ENCODE measurements at places on chromosomes 3 and 15. TPM values are rescaled to one million over a fixed set of nuclear protein-coding genes. Genes with fewer than 3 reads are reported as not detected.

DNA sequence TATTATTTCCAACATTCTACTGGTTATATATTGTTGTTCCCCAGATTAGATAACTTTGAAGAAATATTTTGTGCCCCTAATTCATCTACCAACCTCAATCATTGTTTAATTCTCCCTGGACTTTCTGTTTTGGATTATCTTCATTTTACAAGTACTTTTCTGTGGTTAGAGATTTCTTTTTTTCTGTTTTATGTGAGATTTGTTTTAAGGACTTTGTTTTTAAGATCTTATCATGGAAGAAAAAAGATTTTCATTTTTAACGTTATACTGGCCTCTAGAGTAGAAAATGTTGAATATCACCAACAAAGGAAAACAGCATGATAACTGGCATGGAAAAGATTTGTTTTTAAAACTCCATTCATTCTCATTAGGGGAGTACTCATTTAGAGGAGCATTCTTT is 210.9 kb upstream of the KCNMB2 start:
- no peak for DNase-seq
- no peaks in the 10 kb centered on the region for H3K36me3 ChIP-seq
- no peaks in the 10 kb centered on the region for H3K27me3 ChIP-seq
- no peak overlapping the region for H3K27ac ChIP-seq

DNA sequence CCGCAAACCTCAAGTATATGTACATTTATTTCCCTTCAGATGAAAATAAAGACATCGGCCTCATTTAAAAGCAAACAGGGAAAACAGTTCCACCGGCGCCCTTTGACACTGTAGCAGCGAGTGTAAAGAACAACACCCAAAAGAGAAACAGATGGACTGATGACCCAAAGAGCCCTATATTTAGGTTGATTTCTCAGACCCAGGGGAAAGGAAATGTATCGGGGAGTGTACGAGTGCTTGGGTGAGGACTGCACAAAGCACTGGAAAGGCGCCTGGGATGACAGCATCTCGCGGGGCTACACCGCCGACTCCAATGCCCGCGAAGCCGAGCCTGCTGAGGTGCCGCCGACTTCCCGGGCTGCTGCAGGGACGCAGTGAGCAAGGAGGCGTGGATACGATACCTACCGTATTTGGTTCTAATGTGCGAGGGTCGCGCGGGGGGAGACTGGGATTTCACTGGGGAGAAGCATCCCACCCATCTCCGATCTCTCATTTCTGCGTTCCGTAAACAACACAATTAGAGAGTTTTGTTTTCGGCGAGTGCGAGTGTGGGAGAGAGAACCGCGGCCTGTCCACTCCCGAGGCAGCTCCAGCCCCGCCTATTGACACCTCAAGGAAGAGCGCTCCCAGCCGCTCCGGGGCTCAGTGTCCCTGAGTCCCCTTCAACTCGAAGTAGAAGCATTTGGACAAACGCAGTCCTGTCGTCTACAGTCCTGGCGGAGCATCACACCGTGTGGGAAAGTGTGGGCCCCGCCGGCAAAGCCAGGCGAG is 2.0 kb downstream of the MECOM start:
- no peak for DNase-seq
- H3K27ac ChIP-seq: no peak overlapping the region
- H3K4me3 ChIP-seq: peak overlapping the region; percentile 42
- no peaks in the 10 kb centered on the region for H3K36me3 ChIP-seq
- H3K4me1 ChIP-seq: peaks cover 54% of the 10 kb centered on the region

APPL1 gene
- total RNA-seq: 26.8 TPM

DNA sequence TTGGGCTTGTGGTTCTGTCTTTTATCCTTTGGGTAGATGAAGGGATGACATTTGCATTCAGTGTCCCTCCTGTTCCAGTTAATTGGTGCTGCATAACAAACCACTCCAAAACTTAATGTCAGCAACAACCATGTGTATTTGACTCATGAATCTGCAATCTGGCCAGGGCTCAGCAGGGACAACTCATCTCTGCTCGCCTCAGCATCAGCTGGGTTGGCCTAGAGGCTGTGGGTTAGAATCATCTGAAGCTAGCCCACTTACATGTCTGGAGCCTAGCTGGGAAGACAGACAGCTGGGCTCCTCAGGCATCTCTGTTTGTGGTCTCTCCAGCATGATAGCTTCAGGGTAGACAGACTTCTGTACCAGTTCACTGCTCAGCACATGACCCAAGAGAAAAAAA is 92.0 kb downstream of the TMEM108 start:
- H3K36me3 ChIP-seq: no peaks in the 10 kb centered on the region
- no peak for DNase-seq
- H3K4me1 ChIP-seq: no peaks in the 10 kb centered on the region
- H3K27me3 ChIP-seq: no peaks in the 10 kb centered on the region
- H3K4me3 ChIP-seq: no peak overlapping the region
- H3K27ac ChIP-seq: no peak overlapping the region

DNA sequence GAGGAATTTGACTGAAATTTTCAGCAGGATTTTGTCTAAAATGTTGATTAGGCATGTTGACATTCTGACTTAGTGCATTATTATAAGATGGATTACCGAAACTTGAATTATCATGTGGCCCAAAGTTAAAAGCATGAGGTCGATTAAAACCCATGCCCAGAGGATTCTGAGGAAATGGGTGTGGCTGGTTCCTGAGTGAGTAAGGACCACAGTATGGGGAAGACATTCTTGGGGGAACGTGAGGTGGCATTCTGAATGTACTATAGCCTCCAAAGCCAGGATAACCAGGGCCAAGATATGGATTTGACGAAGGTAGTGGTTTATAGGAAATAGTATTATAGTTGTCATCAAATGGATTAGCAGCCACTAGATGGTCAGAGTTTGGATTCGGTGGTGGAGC is 38.7 kb upstream of the DNAAF4 start:
- H3K36me3 ChIP-seq: no peaks in the 10 kb centered on the region
- H3K27me3 ChIP-seq: peaks cover 4% of the 10 kb centered on the region
- no peak for DNase-seq
- H3K4me1 ChIP-seq: no peaks in the 10 kb centered on the region

GPR15 gene
- total RNA-seq: 69.9 TPM

CDHR4 gene
- 0.35 TPM for total RNA-seq

SCAMP5 gene
- total RNA-seq: 0.51 TPM

MTHFS gene
- total RNA-seq: 27.3 TPM

GRCh38 chr3:10568549-10568948 is 63.2 kb upstream of the ATP2B2 start:
- H3K4me1 ChIP-seq: no peaks in the 10 kb centered on the region
- DNase-seq: no peak
- no peaks in the 10 kb centered on the region for H3K36me3 ChIP-seq
- no peak overlapping the region for H3K4me3 ChIP-seq
- no peak overlapping the region for H3K27ac ChIP-seq

CFAP44 gene
- total RNA-seq: 15.2 TPM

- no peak overlapping the region for H3K4me3 ChIP-seq
- no peak for DNase-seq
- H3K27me3 ChIP-seq: no peaks in the 10 kb centered on the region
- H3K4me1 ChIP-seq: no peaks in the 10 kb centered on the region
- no peaks in the 10 kb centered on the region for H3K36me3 ChIP-seq
Measured at GRCh38 chr3:62226601-62227339, 146.6 kb downstream of the FEZF2 start.

VWA5B2 gene
- 0.16 TPM for total RNA-seq

GRCh38 chr3:150135287-150135721 is 164.6 kb upstream of the PFN2 start:
- no peak for DNase-seq
- no peaks in the 10 kb centered on the region for H3K27me3 ChIP-seq
- no peaks in the 10 kb centered on the region for H3K36me3 ChIP-seq
- H3K27ac ChIP-seq: no peak overlapping the region

DNA sequence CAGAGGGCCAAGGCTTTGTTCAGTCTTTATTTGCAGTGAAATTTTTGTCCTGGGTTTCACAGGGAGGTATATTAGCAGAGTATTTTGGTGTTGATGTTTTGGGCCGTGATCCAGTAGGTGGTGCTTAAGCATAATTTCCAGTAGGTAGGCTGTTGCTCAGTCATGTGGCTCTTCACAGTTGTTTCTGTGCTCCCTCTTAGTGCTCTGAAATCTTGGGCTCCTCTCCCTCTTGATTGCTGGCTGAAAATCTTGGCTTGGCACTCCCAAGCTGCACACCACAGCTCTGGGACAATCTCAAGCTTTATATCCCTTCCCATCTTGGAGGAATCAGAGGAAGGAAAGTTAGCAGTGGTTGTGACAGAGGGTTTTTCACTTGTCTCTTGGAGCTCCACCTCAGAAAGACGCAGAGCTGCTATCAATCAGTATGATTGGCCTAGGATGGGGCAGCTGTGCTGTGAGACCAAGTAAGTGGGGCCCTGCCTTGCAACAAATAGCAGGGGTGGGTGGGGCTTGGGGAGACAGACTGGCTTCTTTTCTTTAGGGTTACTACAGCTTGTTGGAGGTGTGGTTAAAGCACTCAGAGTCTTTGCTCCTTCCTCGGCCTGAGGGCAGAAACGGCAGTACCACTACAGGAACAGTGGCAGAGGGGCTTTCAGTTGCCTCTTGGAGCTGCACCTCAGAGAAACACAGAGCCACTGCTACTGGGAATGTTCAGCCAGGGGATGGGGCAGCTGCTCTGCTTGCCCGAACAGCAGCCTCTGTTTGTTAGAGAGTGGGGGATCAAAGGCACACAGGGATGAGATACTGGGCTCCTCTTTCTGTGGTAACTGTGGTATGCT is 627.0 kb downstream of the SI start:
- no peak overlapping the region for H3K27ac ChIP-seq
- no peaks in the 10 kb centered on the region for H3K4me1 ChIP-seq
- no peak overlapping the region for H3K4me3 ChIP-seq
- no peaks in the 10 kb centered on the region for H3K36me3 ChIP-seq
- H3K27me3 ChIP-seq: no peaks in the 10 kb centered on the region

- H3K36me3 ChIP-seq: no peaks in the 10 kb centered on the region
- no peak overlapping the region for H3K4me3 ChIP-seq
- H3K4me1 ChIP-seq: no peaks in the 10 kb centered on the region
Measured at GRCh38 chr15:68313501-68314410, 36.2 kb downstream of the FEM1B start.

GRCh38 chr3:116299646-116300081 is 145.6 kb downstream of the LSAMP start:
- no peaks in the 10 kb centered on the region for H3K27me3 ChIP-seq
- H3K36me3 ChIP-seq: no peaks in the 10 kb centered on the region
- no peaks in the 10 kb centered on the region for H3K4me1 ChIP-seq
- no peak for DNase-seq
- no peak overlapping the region for H3K27ac ChIP-seq
- no peak overlapping the region for H3K4me3 ChIP-seq

GRCh38 chr3:45992821-45993221 is 2.8 kb downstream of the FYCO1 start:
- H3K4me1 ChIP-seq: peaks cover 78% of the 10 kb centered on the region
- H3K27me3 ChIP-seq: peaks cover 3% of the 10 kb centered on the region
- H3K36me3 ChIP-seq: peaks cover 14% of the 10 kb centered on the region
- no peak for DNase-seq
- peak overlapping the region; percentile 46 for H3K27ac ChIP-seq
- peak overlapping the region; percentile 1 for H3K4me3 ChIP-seq

ALDH1A2 gene
- 0.95 TPM for total RNA-seq

GRCh38 chr15:82871358-82871757 is 61.9 kb downstream of the WHAMM start:
- H3K36me3 ChIP-seq: no peaks in the 10 kb centered on the region
- H3K4me1 ChIP-seq: no peaks in the 10 kb centered on the region
- no peaks in the 10 kb centered on the region for H3K27me3 ChIP-seq
- DNase-seq: no peak
- no peak overlapping the region for H3K4me3 ChIP-seq

GNAI2 gene
- total RNA-seq: 287 TPM

THBS1 gene
- total RNA-seq: 1.3 TPM

GRCh38 chr3:57164657-57165573 is at the start of gene IL17RD:
Gene IL17RD (minus strand): TSS chr3:57165353. CDS start chr3:57165286, 67 bp downstream.
- H3K4me1 ChIP-seq: peaks cover 4% of the 10 kb centered on the region
- H3K36me3 ChIP-seq: no peaks in the 10 kb centered on the region
- H3K4me3 ChIP-seq: peak within 1 kb of the TSS; percentile 49
- no peak within 1 kb of the TSS for H3K27ac ChIP-seq

SMCO1 gene
- total RNA-seq: not detected

- no peaks in the 10 kb centered on the region for H3K4me1 ChIP-seq
- H3K4me3 ChIP-seq: no peak overlapping the region
- no peaks in the 10 kb centered on the region for H3K27me3 ChIP-seq
- no peaks in the 10 kb centered on the region for H3K36me3 ChIP-seq
- H3K27ac ChIP-seq: no peak overlapping the region
Measured at GRCh38 chr3:74122281-74122680, 492.2 kb downstream of the CNTN3 start.

DNA sequence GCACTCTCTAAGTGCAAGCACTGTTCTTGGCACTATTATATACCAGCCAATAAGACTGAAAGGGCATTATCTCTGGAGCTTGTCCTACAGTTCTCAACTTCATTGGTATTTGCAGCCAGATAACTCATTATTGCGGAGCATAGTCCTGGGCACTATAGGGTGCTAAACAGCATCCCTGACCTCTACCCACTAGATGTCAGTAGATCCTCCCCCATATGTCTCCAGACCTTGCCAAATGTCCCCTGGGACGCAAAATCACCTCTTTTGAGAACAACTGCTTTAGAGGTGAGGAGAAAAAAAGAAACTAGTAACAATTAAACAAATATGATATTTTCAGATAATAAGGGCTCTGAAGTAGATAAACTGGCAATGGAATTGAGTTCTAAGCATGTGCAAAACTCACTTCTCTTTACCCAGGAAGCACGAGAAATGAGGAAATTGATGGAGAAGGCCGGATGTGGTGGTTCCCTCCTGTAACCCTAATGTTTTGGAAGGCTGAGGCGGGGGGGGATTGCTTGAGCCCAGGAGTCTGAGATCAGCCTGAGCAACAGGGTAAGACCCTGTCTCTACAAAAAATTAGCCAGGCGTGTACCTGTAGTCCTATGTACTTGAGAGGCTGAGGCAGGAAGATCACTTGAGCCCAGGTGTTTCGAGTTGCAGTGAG is 61.4 kb downstream of the FRMD4B start:
- no peak overlapping the region for H3K4me3 ChIP-seq
- no peaks in the 10 kb centered on the region for H3K27me3 ChIP-seq
- no peaks in the 10 kb centered on the region for H3K4me1 ChIP-seq
- no peaks in the 10 kb centered on the region for H3K36me3 ChIP-seq

- H3K27ac ChIP-seq: no peak overlapping the region
- no peaks in the 10 kb centered on the region for H3K36me3 ChIP-seq
- no peaks in the 10 kb centered on the region for H3K27me3 ChIP-seq
- peaks cover 19% of the 10 kb centered on the region for H3K4me1 ChIP-seq
- no peak overlapping the region for H3K4me3 ChIP-seq
Measured at GRCh38 chr3:48505968-48506504, 2.1 kb upstream of the SHISA5 start.

CCDC50 gene
- 9.7 TPM for total RNA-seq

- no peaks in the 10 kb centered on the region for H3K36me3 ChIP-seq
- peaks cover 12% of the 10 kb centered on the region for H3K27me3 ChIP-seq
- no peak overlapping the region for H3K27ac ChIP-seq
- peaks cover 15% of the 10 kb centered on the region for H3K4me1 ChIP-seq
- DNase-seq: no peak
Measured at GRCh38 chr15:77546050-77546501, 86.6 kb downstream of the LINGO1 start.

DNASE1L3 gene
- 0.73 TPM for total RNA-seq

GRCh38 chr3:156214676-156215075 is 94.3 kb downstream of the KCNAB1 start:
- DNase-seq: no peak
- peaks cover 5% of the 10 kb centered on the region for H3K27me3 ChIP-seq
- H3K4me1 ChIP-seq: no peaks in the 10 kb centered on the region
- no peak overlapping the region for H3K4me3 ChIP-seq

- H3K27ac ChIP-seq: no peak within 1 kb of the TSS
- no peak within 1 kb of the TSS for H3K4me3 ChIP-seq
- peaks cover 7% of the 10 kb centered on the region for H3K36me3 ChIP-seq
- DNase-seq: no peak
- H3K4me1 ChIP-seq: no peaks in the 10 kb centered on the region
- no peaks in the 10 kb centered on the region for H3K27me3 ChIP-seq
Measured at GRCh38 chr15:65115086-65115485, at the start of gene UBAP1L. Gene UBAP1L (minus strand): TSS chr15:65115200. CDS start chr15:65106215, 8,985 bp downstream.

All from T-cell (primary cell).